ENCODE measurements at places on chromosomes 11 and 22.

DNA sequence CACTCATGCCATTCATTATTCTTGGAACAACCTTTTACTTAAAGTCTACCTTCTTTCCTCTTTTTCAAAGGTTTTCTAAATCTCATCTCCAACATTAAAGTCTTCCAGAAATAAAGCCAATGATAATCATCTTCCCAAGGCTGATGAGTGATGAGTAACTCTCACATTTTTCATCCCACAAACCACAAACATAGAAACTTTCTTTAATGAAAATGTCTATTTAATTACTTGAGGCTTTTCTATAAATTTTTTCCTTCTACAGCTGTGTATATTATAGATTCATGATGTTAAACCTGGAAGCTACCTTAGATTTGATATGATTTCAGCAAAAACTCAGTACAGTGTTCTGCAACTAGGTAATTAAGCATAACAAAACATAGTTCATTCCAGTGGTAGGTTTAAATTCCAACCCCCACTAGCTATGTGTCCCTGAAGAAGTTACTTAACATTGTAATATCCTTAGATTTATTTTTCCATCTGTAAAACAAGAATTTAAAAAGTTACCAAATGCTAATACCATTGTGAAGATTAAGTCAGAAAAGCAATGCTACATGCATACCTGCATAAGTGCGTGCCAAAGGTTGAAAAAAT is 845.4 kb downstream of the KCNA4 start:
- no peak for DNase-seq

DNA sequence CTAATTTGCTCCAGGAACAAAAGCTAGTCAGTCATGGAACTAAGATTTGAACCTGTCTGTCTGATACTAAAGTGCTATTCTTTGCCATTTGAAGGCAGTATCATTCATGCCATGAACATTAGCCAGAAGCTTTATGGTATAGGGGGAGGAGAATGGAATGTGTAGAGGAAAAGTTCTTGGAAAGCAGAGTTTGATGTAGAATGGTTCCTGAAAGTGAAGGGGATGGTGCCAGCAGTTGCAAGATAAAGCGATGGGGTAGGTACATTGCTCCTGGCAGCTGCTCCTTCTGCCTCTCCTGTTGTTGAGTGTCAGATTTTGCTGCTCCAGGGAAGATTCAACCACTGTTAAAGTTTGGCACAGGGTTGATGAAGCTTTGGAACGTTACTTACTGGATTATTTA is 53.4 kb downstream of the ARHGAP42 start:
- DNase-seq: no peak

- DNase-seq: no peak
These were observed 3.8 kb upstream of the PDXP start for GRCh38 chr22:37654563-37655251.

DNA sequence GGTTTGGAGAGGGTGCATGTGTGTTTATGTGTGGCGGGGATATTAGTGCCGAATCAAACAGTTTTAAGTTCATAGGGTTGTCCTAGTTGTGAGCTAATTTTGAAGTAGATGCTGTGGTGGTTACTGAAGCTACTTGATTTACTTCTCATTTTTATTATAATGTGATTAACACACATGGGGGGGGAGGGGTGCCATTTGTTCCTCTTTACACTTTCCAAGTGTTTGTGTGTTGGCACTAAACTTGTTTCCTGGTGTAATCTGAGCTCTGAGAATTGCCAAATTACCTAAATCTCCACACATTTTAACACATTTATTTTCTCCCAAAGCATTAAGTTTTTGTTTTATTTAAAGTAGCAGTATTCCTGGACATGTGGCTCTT is 60.1 kb downstream of the ZNRF3 start:
- DNase-seq: no peak

- no peak for DNase-seq
These were observed 91.3 kb downstream of the LRRC32 start for GRCh38 chr11:76579056-76579751.

GRCh38 chr11:10381736-10382135 is 73.3 kb upstream of the AMPD3 start:
- no peak for DNase-seq

DNA sequence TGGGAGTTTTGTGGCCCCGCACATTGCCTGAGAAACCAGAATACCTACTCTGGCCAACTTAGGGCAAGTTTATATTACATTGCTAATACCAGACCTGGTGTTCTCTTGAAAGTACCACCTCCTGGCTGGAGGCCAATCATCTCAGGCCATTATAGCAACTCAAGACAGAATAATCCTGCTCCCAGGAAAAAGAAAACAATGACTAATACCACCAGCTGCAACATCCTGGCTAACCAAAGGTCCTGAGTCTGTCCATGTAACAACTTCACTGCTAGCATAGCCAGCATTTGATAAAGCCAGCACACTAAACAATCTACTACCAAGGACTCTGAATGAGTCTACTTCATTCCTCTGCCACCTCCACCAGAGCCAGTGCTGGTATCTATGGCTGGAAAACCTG is 1298.7 kb upstream of the CNTN5 start:
- DNase-seq: no peak

- DNase-seq: no peak
These were observed 122.7 kb downstream of the DBX1 start for GRCh38 chr11:20037396-20038153.

GRCh38 chr11:72078477-72078876 is 1.9 kb downstream of the NUMA1 start:
- no peak for DNase-seq

DNA sequence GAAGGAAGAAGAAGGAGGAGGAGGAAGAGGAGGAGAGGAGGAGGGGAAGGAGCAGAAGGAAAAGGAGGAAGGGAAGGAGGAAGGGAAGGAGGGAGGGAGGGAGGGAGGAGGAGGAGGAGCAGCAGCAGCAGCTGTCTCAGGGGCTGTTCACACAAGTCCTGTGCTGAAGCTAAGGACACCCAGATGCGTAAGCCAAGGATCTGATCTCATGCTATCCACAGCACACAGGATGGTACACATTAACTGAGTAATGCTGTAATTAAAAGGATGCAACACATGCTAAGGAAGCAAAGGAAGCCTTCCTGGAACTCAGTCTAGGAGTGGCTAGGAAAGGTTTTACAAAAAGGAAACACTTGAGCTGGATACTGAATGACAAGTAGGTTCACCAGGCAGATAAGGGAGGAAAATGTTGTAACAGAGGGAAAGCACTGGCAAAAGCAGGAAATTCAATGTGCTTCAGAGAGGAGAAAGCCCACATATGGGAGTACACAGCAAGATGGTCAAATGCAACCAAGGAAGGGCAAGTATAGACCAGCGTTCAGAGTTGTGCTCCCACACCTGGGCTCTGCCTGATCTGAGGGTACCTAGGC is 32.0 kb downstream of the TRIM66 start:
- no peak for DNase-seq

DNA sequence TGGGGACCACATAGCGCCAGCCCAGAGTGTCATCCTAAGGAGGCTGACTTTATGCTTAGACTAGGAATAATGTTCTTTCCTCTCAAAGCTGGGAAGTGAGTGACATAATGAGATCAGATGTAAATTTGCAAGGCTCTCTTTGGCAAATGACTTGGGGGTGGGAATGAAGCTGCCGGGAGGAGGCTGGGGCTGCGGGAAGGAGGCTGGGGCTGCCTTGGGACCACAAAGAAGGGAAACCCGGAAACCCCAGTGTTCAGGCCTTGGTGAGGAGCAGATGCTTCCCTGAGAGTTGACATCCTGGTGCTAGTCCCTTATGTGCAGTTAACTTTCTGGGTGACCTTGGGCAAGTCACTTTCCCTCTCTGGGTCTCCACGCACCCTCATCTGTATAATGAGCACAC is 182.0 kb downstream of the CHST1 start:
- no peak for DNase-seq

GRCh38 chr11:33530815-33531214 is 169.8 kb downstream of the C11orf91 start:
- DNase-seq: no peak

DNA sequence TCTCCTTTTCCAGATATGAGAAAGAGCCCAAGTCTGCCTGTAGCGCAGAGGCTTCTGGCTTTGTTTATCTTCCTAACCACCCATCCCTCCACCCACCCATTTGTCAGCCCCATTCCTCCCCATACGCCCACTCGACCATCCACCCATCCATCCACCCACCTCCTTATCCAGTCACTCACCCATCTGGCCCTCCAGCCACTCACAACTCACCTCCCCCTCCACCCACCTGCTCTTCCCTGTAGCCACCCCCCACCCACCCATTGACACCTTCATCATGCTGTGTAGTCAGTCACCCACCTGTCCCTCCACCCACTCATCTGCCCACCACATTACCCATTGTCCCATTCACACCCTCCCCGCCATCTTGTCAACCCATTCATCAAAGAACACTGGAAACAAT is 5.5 kb downstream of the CST6 start:
- DNase-seq: no peak

DNA sequence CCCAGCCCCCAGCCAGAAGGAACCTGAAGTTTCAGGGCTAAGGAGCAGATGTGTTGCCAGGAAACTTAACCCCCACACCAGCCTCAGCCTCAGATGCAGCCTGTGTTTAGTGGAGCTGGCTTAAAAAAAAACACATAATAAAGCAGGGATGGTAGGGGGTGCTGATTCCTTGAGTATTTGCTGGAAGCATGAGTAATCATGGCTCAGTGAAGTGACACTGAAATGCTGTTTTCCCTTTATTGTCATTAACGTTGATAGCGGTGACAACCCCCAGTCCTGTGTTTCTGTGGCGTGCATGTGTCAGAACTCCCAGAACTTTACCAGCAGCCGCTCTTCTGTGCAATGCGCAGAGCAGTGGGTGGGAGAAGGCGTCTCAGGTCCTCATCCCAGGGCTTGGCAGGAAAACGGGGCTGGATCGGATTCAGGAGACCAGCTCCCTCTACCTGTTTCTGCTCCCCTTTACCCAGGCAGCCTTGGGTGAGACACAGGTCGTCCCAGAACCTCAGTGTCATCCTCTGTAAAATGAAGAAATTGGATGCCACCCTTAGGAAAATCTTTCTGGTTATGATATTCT is 1282.1 kb downstream of the TBC1D22A start:
- DNase-seq: no peak

- DNase-seq: no peak
These were observed 10.6 kb upstream of the ACER3 start for GRCh38 chr11:76850130-76850529.

DNA sequence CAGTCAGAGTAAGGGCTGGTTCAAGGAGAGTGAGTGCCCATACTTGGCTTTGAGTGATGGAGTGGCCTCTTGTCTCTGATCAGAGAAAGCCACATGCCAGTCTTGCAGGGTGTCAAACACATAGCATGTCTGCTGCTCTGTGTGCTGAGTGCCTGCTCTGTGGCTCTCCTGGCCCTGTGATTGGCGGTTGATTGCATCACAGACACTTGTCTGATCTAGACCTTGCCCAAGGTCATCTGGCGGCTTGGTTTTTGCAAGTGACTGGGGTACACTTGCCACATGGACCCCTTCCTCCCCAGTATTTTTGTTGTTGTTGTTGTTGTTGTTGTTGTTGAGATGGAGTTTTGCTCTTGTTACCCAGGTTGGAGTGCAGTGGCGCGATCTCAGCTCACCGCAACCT is 10.3 kb downstream of the OSBP2 start:
- DNase-seq: no peak

DNA sequence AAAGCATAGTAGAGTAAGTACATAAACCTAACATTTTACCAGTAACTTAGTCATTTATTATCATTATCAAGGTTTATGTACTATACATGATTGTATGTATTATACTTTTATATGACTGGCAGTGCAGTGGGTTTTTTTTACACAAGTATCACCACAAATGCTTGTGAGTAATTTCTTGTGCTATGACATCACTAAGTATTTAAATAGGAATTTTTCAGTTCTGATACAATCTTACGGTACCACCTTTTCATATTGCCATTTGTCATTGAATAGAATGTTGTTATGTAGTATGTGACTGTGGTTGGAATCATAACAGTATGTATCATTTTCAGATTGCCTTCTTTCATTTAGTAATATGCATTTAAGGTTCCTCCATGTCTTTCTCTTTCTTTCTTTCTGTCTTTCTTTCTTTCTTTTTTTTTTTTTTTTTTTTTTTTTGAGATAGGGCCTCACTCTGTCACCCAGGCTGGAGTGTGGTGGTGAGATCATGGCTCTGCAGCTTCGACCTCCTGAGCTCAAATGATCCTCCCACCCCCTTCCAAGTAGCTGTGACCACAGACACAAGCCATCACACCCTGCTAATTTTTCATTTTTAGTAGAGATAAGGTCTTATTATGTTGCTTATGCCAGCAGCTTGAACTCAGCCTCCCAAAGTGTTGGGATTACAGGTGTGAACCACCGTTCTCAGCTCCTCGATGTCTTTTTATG is 18.6 kb downstream of the ATM start:
- no peak for DNase-seq

DNA sequence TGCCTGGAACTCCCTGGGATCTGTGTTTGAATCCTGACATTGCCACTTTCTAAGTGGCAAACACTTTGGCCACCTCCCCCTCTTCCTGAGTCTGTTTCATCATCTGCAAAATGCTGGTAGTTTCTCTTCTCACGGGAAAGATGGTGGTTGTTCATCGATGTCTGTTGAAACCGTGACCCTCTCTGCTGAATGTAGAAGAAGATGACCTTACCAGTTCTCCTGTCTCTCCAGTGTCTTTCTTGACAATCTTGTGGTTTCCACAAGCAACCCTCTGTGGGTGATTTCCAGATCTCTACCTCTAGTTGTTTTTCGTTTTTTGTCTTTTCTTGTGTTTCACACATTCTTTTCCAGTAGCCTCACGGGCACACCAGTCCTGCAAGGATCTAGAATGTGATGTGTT is 27.5 kb downstream of the ZBTB16 start:
- no peak for DNase-seq
